ENCODE measurements at places on chromosomes 3 and 15.
A peak's percentile ranks its signal among the peaks of the same experiment; 100 is the strongest.

- no peak for DNase-seq
- H3K4me3 ChIP-seq = no peak overlapping the region
- no peaks in the 10 kb centered on the region for H3K27me3 ChIP-seq
- no peak overlapping the region for H3K27ac ChIP-seq
- H3K36me3 ChIP-seq = no peaks in the 10 kb centered on the region
These were observed 28.5 kb downstream of the MGA start for GRCh38 chr15:41688671-41689070.

GRCh38 chr3:159944781-159945180 lies 43.9 kb upstream of the IL12A start:
- no peak overlapping the region for H3K4me3 ChIP-seq
- H3K36me3 ChIP-seq = no peaks in the 10 kb centered on the region
- no peak overlapping the region for H3K27ac ChIP-seq
- no peaks in the 10 kb centered on the region for H3K4me1 ChIP-seq
- DNase-seq = no peak

GRCh38 chr3:13233487-13234485 lies 160.6 kb upstream of the IQSEC1 start:
- no peak overlapping the region for H3K27ac ChIP-seq
- no peak for DNase-seq
- peaks cover 3% of the 10 kb centered on the region for H3K27me3 ChIP-seq

DNA sequence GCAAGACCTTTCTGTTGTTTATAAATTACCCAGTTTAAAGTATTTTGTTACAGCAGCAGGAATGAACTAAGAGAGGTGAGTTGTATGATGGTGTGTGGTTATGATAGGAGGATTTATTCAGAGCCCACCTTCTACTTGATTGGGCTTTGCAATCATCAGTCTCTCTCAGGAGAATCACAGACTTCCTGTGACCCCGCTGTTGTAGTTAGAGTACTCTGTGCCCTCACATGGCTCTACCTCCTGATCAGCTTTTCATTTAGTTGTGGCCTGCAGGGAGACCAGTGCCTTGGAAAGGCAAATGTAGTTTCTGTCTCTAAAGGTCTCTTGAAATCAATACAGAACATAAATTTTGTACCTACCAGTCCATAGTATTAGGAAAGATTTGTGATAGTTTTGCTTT lies 7.6 kb upstream of the P2RY14 start:
- H3K27ac ChIP-seq = no peak overlapping the region
- no peaks in the 10 kb centered on the region for H3K36me3 ChIP-seq
- no peak overlapping the region for H3K4me3 ChIP-seq
- H3K27me3 ChIP-seq = no peaks in the 10 kb centered on the region
- no peak for DNase-seq

DNA sequence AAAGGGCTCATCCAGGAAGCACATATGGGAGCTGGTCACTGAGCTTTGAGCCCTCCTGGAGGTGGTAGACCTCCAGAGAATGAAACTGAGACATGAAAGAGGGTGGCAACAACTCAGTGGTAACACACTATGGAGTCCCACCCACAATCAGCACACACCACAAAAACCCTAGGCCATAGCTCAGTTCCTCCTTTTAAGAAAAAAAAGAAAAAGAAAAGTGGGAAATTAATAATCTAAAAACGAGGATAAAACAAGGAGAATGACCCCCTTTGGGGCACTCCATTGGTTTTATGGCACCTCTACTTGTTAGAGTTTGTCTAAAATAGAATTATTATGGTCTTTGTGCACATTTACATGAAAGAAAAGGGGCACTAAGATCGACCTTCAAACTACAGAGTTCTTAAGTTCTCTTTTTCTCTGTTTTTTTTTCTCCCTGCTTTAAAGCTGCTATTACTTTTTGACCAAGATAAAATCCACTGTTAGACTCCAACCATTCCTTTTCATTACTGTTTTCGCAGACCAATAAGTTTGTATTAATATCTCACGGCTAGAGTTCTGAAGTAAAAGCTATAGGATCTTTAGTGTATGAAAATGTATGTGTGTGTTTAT lies 40.2 kb upstream of the ZBTB20 start:
- no peak overlapping the region for H3K4me3 ChIP-seq
- no peaks in the 10 kb centered on the region for H3K27me3 ChIP-seq
- H3K4me1 ChIP-seq = no peaks in the 10 kb centered on the region
- no peak overlapping the region for H3K27ac ChIP-seq
- no peaks in the 10 kb centered on the region for H3K36me3 ChIP-seq

- no peak overlapping the region for H3K27ac ChIP-seq
- no peaks in the 10 kb centered on the region for H3K27me3 ChIP-seq
- H3K36me3 ChIP-seq = no peaks in the 10 kb centered on the region
- DNase-seq = no peak
- no peak overlapping the region for H3K4me3 ChIP-seq
- H3K4me1 ChIP-seq = no peaks in the 10 kb centered on the region
These were observed 37.0 kb downstream of the CHDH start for GRCh38 chr3:53809267-53809666.

DNA sequence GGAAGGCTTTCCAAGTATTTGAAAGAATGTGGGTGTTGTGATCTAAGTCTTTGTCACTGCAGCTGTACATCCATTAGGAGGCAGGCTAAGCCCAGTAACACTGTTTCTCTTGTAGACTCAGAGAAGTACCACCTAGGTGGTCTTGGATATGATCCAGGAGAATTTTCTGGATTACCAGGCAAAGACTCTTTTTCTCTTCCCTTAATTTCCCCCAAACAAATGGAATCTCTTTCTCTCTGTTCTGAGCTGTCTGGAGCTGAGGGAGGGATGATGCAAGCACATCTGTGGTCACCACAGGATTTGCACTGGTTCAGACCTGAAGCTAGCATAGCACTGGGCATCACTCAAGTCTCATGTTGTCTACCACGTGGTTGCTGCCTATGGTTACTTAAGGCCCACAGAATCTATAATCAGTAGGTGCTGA lies 227.6 kb downstream of the NECTIN3 start:
- no peaks in the 10 kb centered on the region for H3K27me3 ChIP-seq
- H3K27ac ChIP-seq = no peak overlapping the region
- no peaks in the 10 kb centered on the region for H3K4me1 ChIP-seq
- no peak for DNase-seq

GRCh38 chr3:194447161-194447560 lies 39.6 kb downstream of the ATP13A3 start:
- no peaks in the 10 kb centered on the region for H3K4me1 ChIP-seq
- H3K36me3 ChIP-seq = peaks cover 97% of the 10 kb centered on the region
- DNase-seq = no peak
- H3K27me3 ChIP-seq = no peaks in the 10 kb centered on the region
- no peak overlapping the region for H3K27ac ChIP-seq

- H3K4me1 ChIP-seq = peaks cover 49% of the 10 kb centered on the region
- DNase-seq = no peak
- no peaks in the 10 kb centered on the region for H3K36me3 ChIP-seq
- no peak overlapping the region for H3K4me3 ChIP-seq
- H3K27ac ChIP-seq = peak overlapping the region; percentile 41
These were observed 40.1 kb upstream of the SEMA4B start for GRCh38 chr15:90160781-90161727.

DNA sequence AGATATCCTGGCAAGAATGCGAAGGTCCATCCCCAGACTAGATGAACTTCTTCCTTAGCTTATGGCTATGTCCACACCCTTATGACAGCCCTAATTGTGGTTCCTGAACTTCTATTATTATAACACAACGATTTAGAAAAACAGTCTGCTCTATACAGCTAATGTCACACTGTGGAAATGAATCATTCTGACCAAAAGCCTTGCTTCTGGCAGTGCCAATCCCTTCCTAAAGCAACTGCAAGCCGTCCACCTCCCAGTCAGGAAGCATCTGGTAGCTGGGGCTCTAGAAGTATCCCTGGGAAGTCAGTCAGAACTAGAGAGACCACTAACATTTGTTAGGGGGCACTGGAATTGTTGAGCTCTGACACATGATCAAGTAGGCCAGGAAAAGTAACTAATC lies 45.0 kb downstream of the MYO5A start:
- H3K36me3 ChIP-seq = no peaks in the 10 kb centered on the region
- no peak overlapping the region for H3K4me3 ChIP-seq
- no peak for DNase-seq
- H3K4me1 ChIP-seq = peaks cover 60% of the 10 kb centered on the region
- no peak overlapping the region for H3K27ac ChIP-seq

GRCh38 chr15:51846463-51847230 lies 17.2 kb downstream of the TMOD3 start:
- no peaks in the 10 kb centered on the region for H3K27me3 ChIP-seq
- H3K36me3 ChIP-seq = no peaks in the 10 kb centered on the region
- no peak overlapping the region for H3K4me3 ChIP-seq
- H3K4me1 ChIP-seq = peaks cover 49% of the 10 kb centered on the region

- H3K4me1 ChIP-seq = peaks cover 27% of the 10 kb centered on the region
- no peak for DNase-seq
- H3K36me3 ChIP-seq = no peaks in the 10 kb centered on the region
- H3K27me3 ChIP-seq = no peaks in the 10 kb centered on the region
- H3K4me3 ChIP-seq = no peak overlapping the region
These were observed 2.4 kb upstream of the PDCD6IP start for GRCh38 chr3:33795856-33796536.

DNA sequence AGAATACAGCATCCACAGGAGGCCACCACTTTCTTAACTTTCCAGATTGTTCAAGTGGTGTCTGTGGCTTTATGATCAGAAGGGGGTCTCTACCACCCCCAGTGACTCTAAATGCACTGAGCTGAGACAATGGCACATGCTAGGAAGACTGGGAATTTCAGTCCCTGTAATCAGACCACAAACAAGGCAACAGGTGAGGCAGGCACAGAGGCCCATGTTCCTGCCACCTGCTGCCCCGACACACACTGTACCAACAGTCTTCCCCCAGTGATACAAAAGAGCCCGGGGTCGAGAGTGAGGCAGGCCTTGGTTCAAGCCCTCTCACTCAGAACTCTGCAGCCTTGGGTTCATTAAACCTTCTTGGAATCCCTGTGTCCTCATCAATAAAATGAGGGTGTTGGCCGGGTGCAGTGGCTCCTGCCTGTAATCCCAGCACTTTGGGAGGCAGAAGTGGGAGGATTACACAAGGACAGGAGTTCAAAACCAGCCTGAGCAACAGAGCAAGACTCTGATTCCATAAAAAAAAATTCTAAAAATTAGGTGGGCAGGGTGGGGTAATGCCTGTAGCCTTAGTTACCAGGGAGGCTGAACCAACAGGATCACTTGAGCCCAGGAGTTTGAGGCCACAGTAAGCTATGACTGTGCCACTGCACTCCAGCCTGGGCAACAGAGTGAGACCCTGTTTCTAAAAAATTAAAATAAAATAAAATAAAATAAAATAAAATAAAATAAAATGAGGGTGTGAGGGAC lies 55.8 kb downstream of the ADCY5 start:
- H3K36me3 ChIP-seq = no peaks in the 10 kb centered on the region
- H3K4me1 ChIP-seq = peaks cover 37% of the 10 kb centered on the region
- H3K27me3 ChIP-seq = no peaks in the 10 kb centered on the region
- H3K4me3 ChIP-seq = no peak overlapping the region
- DNase-seq = no peak

DNA sequence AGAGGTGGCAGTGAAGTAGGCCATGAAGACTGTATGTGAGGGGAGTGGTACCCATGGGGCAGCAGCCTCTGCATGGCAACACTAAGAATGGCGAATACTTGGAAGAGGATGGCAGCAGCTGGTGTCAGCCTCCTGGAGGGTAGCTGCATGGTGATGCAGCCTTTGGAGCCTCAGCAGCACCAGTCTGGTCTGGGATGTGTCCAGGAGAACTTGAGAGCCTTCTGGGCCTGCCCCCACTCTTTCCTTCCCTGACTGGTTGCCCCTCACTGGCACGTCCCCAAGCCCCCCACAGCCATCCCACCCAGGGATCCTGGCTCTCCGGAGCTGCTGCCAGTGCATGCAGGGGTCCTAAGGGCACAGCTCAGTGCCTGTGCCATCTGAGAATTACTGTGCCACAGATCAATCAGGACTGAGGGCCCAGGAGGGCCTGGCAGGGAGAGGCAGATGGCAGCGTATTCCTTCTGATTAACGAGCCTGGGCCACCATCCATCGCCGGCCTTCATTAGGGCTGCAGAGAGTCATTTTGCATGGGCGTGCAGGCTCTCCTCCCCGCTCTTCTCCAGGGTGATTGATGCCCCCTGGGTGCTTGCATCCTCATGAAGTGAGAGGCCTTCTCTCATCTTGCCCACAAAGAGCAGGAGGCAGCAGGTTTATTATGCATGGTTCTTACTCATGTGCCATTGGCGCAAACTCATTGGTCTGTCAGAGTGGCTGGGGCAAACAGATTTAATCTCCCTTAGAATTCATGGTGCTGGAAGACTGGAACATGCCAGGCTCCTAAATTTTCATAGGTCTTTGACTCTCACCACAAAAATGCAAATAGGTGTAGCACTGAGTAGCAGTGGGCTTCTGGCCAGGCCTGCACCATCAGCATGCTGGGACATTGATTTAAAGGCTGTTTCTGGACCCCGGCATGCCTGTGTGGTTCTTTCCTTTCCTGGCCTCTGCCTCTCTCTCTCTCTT lies 116.8 kb downstream of the EPHB1 start:
- H3K27me3 ChIP-seq = no peaks in the 10 kb centered on the region
- no peak overlapping the region for H3K27ac ChIP-seq
- no peaks in the 10 kb centered on the region for H3K4me1 ChIP-seq

DNA sequence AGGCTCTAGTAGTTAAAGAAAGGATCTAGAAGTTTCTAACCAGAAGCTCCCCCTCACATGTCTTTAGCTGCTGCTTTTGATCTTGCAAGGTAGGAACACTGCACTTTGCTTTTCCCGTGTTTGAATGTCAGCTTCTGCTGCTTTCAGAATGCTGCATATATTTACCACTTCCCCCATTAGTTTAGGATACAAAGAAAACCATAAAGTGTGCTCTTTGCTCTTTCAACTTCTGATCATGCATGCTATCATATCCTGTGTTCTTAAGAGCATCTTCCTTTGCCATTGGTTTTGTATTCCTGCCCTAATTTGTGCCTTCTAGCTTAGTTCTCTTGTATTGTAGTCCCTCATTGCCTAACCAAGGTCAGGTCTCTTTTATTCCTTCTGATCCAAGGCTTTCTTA lies 43.3 kb downstream of the ZNF609 start:
- peaks cover 50% of the 10 kb centered on the region for H3K4me1 ChIP-seq
- H3K36me3 ChIP-seq = peaks cover 8% of the 10 kb centered on the region
- no peak for DNase-seq
- no peak overlapping the region for H3K4me3 ChIP-seq

DNA sequence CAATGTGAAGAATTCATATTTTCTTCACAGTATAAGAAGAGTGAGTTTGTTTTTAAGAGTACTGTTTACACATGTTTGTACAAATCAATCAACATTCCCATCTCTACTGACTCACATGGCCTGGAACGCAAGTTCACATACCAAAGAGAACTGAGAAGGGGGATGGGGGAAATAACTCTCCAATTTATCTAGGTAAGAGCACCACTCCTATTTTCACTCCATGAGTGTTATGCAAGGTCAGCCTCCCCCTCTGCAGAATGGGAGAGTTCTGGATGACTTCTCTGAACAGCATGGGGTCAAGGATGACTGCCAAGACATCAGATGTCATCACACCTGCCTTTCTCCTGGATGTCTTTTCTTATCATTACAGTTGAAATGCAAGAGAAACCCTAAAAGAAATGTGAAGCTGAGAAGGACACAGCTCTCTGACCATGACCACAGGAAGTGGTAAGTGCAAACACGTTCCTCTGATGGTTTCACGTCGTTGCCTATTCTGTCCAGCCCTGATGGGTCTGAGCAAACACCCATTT lies 95.2 kb downstream of the SEMA6D start:
- H3K27ac ChIP-seq = no peak overlapping the region
- H3K4me3 ChIP-seq = no peak overlapping the region
- no peaks in the 10 kb centered on the region for H3K36me3 ChIP-seq
- no peaks in the 10 kb centered on the region for H3K27me3 ChIP-seq
- DNase-seq = no peak

GRCh38 chr3:30657914-30658313 lies 51.5 kb downstream of the TGFBR2 start:
- no peaks in the 10 kb centered on the region for H3K27me3 ChIP-seq
- DNase-seq = no peak
- H3K27ac ChIP-seq = peak overlapping the region; percentile 91
- H3K36me3 ChIP-seq = peaks cover 89% of the 10 kb centered on the region

All from spleen (tissue), 13 donors.